ENCODE measurements at places on chromosomes 12 and 14.
A peak's percentile ranks its signal among the peaks of the same experiment; 100 is the strongest.

DNA sequence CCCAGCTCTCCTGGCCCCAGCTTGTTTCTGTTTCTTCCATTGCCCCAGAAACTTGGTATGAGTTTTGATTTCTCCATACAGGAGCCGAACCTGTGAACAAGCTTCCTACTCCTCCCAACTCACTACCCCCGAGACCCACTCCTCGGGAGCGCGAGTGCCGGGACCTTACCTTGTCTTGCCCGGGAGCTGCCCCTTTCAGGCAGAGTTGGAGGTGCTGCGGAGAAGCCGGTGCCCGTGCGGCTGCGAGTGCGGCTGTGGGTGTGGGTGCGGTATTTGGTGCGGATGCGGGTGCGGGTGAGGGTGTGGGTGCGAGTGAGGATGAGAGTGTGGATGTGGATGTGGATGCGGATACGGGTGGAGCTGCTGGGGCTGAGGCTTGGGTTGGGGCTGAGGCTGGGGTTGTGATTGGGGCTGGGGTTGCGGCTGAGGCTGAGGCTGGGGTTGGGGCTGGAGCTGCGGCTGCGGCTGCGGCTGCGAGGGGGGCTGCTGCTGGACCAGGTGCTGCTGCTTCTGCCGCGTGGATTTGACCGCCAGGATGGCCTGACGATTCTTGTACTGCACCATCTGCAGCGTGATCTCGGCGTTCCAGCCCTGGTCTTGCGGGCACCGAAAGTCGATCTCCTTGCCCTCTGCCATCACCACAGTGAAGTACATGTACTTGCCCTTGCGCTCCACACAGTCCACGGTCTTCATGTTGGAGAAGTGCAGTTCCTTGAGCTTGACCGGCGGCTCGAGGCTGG lies 1.1 kb downstream of the PHLDA1 start:
- DNase-seq, result peak; percentile 57

DNA sequence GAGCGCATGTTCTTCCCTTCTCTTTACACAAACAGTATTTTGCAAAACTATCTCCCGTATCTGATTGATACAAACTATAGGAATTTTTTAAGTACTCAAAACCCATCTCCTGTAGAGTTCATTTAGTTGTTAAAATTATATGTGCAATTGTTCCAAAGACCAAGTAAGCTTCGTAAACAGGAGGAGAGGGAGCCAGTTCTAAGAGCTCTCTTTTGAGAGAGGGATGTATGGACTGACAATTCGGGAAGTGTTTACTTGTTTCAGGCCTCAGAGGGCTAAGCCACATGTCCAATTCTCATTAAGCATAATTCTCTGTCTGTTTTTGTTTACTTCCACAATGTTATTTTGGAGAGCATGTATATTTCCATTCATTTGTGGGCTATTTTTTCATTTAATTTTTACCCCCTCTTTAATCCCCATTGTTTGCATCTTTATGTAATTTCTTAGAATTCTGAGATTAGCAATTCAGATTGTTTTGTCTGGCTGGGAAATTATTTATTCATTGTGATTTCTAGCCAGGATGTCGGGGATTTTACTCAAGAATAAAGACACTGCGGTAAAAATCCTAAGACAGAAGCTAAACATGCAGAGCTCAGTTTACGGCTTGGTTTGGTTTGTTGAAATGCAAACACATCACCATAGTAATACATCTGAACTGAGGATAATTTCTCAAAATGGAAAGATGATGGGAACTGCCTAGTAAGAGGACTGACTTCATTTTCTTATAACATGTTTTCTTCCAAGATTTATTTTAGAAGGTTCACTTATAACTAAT lies 126.8 kb downstream of the KCNK10 start:
- no peak for DNase-seq

GRCh38 chr12:21615431-21615830 lies 10.8 kb upstream of the GYS2 start:
- DNase-seq, result no peak

DNA sequence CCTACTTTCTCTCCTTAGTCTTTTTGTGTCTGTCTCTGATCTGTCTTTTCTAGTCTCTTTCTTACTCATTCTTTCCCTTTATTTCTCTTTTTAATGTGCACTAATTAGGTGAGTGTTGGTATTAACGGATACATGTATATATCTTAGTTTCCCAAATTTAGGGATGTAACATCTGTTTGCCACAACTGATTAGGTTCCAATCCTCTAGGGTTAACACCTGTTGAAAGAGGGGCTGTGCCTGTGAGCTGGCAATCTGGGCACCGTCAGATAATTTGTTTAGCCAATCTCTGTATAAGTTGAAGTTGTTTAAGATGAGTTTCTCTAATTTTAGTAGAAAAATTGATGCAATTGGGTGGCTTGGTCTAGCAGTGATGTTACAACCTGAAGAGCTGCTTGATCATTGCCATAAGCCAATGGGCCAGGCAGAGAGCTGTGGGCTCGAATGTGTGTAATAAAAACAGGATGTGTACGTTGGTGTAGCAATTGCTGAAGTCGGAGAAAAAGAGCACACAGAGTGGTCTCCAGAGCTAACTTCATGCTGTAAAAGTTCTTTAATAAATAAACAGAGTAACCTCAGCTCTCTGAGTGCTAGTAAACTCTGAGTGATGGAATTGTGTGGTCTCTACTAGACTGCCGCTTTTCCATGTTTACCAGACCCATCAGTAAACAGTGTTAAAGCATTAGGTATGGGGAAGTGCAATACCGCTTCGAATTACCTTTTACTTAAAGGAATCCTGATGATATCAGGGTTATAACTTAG lies 18.3 kb upstream of the LYZ start:
- DNase-seq, result no peak

- DNase-seq, result no peak
Observed at GRCh38 chr14:94593749-94594431, 12.7 kb downstream of the SERPINA5 start.

DNA sequence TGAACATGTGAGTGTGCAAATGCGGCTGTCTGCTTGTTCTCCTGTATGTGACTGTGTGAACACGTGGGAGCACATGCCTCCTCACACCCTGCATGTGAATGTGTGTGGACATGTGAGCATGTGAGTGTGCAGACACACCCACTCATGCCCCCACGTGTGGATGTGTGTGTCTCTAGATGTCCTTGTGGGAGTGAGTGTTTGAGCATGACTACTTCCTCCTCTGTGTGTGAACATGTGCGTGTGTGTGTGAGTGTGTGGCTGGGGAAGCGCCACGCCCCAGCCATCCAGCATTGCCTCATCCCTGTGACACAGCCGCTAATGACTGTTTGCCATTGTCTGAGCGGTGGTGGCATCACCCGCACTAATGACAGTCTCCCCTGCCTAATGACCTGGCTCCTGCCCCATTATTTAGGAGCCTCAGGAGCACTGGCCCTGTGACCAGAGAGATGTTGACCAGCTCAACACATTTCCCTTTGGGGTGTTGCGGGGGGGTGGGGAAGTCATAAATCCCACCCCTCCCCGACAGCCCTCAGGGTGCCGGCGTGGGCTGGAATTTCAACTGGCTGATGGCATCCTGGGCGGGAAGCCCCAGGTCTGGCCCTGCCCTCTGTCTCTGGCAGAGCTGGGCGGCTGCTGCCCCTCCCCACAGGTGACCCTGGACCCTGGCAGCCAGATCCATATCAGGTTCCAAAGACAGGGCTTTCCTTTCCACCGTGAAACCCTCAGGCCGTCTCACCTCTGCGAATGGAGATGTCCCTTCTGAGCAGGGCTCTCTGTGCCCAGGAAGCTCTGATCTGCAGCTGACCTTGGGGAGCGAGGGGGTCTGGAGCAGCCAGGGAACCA lies 11.5 kb upstream of the KRT80 start:
- DNase-seq, result no peak

GRCh38 chr14:23171222-23171975 lies 12.1 kb downstream of the SLC7A8 start:
- no peak for DNase-seq

GRCh38 chr12:108449478-108449877 lies 65.6 kb upstream of the FICD start:
- DNase-seq, result no peak

- DNase-seq, result no peak
Observed at GRCh38 chr14:50139192-50139591, 22.8 kb upstream of the VCPKMT start.

DNA sequence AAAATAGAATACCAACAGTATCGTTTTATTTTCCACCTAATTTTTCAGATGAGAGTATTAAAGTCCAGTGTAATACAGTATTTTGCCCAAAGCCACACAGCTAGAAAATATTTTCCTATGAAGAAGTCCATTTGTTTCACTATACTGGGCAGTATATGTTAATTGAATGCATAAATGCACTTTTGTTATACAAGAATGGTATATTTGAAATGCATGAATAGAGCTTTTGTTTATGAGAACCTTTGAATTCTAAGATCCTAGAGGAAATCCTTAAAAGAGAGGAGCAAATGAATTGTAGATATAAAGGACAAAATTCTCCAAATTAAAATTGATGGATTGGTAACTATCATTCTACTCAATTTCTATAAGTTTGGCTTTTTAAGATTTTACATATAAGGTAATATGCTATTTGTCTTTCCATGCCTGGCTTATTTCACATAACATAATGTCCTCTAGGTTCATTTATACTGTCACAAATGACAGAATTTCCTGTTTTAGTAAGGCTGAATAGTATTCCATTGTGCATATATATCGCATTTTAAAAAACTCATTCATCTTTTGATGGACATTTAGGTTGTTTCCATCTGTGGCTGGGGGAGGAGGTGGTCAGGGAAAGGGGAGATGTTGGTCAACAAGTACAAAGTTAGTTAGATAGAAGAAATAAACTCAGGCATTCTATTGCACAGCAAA lies 136.6 kb upstream of the DCN start:
- no peak for DNase-seq

- DNase-seq, result no peak
Observed at GRCh38 chr12:128312661-128313060, 45.7 kb downstream of the TMEM132C start.

All from MM.1S (cell line).